ENCODE measurements at places on chromosomes 16 and 17.

DNA sequence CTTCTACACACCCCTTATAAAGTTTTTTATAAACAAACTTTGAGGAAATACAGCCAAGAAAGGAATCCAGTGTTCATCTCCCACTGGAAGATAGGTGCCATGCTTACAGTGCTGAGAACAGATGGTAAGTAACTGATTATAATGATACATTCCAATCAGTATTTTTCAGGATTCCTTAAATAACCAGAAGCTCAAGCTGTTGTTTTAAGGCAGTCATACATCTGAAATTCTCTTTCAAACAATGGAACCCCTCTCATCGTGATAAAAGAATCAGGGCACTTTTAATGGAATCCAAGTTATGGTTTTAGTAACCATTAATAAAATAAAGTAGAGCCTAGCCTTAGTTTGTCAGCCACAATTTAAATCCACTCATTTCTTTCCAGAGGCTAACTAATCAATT is 56.1 kb upstream of the STAC2 start:
- no peak for DNase-seq

DNA sequence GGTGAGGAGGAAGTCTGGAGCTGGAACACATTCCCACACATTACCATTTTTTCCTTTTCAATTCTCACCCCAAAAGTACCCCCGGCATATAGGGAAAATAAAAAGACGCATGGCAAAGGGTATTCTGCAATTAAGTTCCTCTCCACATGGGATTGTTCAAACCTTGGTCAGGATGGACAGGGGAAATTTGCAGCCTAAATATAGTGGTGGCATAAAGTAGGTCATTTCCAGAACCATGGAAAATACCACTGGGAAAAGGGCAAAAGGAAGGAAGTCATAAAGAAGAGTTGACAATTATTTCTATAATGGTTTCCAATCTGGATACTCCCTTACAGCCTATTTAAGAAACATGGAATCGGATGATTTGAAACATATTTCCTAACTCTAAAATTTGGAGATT is 135.8 kb downstream of the STX8 start:
- DNase-seq, result no peak

DNA sequence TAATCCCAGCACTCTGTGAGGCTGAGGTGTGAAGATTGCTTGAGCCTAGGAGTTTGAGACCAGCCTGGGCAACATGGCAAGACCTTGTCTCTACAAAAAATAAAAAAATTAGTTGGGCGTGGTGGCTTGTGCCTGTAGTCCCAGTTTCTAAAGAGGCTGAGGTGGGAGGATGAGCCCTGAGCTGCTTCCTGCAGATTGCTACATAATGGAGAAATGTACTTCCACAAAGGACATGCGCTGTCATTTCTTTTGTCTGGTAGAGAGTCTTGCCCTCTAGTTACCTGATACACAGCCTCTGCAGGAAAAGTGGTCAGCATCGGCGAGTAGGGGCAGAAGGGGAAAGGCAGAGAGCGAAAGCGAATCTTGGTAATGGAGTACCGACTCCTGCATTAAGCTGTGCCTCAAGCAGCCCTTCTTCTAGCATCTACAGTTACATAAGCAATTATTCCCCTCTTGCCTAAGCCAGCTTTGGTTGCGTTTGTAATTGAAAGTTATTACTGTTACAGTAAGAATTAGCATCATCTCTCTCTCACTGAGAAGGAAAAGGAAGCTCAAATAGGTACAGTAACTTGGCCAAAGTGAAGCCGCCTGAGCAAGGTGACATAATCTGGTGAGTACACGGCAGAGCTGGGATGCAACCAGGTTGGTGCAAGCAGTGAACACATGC is 18.5 kb upstream of the GGA2 start:
- no peak for DNase-seq

- DNase-seq, result no peak
Observed at GRCh38 chr17:35912942-35913341, 17.6 kb downstream of the RDM1 start.

GRCh38 chr17:7354262-7354843 is 603 bp upstream of the TMEM95 start:
- DNase-seq, result no peak

- no peak for DNase-seq
Observed at GRCh38 chr16:69095193-69095592, 10.3 kb upstream of the HAS3 start.

- no peak for DNase-seq
Observed at GRCh38 chr17:30848021-30848420, 16.3 kb downstream of the ATAD5 start.

- peak; percentile 13 for DNase-seq
Observed at GRCh38 chr16:30977502-30977901, 7.5 kb upstream of the HSD3B7 start.

- no peak for DNase-seq
Observed at GRCh38 chr17:16622540-16623277, 30.9 kb downstream of the ZNF624 start.

- DNase-seq, result peak; percentile 71
Observed at GRCh38 chr17:17812211-17813054, 24.4 kb downstream of the SREBF1 start.

GRCh38 chr16:11949527-11949926 is 7.7 kb upstream of the NPIPB2 start:
- DNase-seq, result peak; percentile 15

- no peak for DNase-seq
Observed at GRCh38 chr17:77790143-77790829, 168.2 kb upstream of the TNRC6C start.

GRCh38 chr17:63647936-63648335 is 25.7 kb downstream of the MAP3K3 start:
- DNase-seq, result no peak

DNA sequence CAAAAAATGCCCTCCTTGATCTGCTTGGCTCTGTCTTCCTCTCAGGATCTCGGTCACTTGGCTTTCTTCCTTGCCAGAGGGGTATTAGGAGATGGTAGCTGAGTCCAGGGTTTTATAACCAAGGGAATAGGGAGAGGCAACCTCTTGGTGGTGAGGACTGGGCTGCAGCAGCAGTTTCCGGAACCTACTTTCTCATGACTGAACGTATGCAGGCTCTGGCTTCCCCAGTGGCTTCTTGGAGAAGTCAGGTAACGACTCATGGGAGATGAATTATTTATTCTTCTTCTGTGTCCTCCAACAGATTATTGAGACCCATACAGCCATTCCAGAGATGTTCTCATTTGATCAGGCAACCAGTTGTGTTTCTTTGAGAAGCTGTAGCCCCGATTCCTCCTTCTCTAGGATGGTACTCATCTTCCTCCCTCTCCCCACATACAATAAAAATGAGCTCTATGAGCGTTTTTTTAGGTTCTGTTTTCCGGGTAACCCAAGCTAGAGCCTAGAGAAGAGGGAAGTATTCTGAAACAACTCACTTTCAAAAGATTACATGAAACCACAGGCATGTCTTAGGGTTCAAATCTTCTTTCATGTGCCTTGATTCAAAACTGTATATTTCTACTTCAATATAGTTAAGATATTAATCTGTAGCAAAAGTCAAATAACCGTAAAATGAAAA is 22.3 kb upstream of the DHX40 start:
- no peak for DNase-seq

DNA sequence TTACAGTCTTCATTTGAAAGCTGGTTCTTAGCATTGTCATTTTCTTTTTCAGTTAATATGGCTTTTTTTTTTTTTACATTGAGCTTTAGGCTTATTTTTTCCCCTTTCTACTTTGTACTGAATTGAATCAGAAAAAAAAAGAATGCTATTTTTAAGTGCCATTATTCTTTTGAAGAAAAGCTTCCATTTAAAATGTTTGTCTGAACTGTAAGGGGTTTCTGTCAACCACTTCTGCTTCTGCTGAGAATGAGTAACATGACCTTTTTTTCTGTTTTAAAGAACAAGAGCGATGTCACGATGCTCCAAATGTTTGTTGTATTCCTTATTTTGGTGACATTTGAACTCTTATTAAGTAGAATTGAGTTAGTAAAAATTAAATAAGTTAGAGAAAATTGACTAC is 50.0 kb downstream of the MRTFB start:
- DNase-seq, result no peak

GRCh38 chr16:71547168-71547567 is 20.9 kb downstream of the CHST4 start:
- DNase-seq, result no peak

DNA sequence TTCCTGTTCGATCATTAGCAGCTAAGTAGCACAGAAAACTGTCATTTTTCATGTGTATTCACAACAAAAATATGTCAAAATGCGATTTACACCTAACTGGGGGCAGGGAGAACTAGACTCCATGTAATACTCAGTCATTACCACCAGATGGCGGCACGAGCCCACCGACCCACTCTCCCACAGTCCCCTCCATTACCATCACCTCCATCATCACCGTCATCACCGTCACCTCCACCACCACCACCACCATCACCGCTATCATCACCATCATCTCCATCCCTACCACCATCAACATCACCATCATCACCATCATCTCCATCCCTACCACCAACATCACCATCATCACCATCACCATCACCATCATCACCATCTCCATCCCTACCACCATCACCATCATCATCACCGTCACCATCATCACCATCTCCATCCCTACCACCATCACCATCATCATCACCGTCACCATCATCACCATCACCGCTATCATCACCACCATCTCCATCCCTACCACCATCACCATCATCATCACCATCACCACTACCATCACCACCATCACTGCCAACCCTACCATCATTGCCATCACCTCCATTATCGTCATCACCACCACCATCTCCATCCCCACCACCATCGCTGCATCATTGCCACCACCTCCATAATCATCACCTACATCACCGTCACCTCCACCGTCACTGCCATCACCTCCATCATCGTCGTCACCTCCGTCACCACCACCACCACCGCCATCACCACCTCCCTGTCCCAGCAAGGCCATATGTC is 14.4 kb downstream of the NDUFAF8 start:
- peak; percentile 71 for DNase-seq

DNA sequence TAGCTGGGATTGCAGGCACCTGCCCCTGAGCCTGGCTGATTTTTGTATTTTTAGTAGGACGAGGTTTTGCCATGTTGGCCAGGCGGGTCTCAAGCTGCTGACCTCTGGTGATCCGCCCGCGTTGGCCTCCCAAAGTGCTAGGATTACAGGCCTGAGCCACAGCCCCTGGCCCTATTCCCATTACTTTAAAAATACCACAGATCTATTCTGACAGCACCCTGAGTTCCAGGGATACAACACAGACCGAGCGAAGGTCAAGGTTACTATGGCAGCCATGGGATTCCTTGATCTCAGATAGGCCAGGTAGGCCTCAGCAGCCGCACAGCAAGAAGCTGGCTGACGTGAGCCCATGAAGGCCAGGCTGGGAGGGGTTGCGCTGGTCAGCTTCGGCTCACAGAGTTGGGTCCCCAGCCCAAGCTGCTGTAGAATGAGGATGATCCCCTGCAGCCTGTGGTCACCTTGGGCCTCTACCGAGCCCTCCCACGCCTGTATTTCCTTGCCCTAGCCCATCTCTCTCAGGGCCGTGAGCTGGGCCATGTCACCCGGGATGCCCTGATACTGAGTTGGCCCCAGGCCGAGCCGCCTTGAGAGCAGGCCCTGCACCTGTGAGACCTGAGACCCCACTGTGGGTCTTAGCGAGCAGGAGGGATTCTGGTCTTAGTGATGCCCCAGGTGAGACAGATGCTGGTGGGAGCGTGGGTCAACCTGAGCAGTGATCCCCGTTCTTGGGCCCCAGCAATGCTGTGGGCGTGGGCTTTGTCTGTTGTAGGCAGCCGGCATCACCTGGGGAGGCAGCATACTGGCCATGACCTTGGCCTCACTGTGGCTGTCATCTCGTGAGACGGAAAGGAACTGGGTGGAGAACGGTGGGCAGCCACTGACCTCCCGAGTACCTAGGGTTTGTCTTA is 16.9 kb upstream of the RNF213 start:
- DNase-seq, result no peak

DNA sequence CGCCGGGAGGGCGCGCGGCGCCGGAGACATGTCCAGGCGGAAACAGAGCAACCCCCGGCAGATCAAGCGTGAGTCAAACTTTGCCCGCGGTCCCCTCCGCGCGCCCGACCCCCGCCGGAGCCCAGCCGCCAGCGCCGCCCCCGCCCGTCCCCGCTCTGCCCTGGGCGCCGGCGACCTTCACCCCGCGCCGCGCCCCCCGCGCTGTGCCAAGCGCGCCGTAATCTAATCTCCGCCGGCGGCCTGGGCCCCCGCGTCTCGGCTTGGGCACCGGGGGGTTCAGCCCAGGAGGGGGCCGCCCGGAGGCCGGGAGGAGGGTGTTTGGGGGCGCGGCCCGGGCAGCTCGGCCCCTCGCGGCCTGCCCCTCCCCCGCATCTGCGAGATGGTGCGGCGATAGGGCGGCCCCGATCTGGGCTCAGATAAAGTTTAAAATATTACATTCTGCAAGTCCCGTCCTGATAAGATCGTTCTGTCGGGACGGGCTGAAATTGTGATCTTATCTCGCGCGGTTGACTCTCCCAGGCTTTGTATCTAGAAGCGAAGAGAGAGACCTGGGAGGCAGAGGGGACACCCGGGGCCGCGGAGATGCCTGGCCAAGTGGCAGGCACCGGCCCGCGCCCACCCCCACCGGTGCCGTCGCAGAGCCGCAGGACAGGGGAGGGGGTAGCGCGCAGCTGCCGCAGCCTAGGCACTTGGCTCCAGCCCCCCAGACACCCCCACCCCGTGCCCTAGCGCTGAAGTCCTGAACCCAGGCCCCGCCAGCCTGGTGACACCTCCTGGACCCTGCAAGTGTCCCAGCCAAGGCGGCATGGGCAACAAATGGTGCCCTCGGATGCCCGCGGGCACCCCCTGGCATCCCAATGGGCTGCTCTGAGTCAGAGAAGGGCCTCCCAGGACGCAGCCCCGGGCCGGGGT is 787 bp downstream of the ZFPM1 start:
- DNase-seq, result peak; percentile 40

- DNase-seq, result no peak
Observed at GRCh38 chr17:57608369-57609124, 136.6 kb downstream of the CCDC182 start.

DNA sequence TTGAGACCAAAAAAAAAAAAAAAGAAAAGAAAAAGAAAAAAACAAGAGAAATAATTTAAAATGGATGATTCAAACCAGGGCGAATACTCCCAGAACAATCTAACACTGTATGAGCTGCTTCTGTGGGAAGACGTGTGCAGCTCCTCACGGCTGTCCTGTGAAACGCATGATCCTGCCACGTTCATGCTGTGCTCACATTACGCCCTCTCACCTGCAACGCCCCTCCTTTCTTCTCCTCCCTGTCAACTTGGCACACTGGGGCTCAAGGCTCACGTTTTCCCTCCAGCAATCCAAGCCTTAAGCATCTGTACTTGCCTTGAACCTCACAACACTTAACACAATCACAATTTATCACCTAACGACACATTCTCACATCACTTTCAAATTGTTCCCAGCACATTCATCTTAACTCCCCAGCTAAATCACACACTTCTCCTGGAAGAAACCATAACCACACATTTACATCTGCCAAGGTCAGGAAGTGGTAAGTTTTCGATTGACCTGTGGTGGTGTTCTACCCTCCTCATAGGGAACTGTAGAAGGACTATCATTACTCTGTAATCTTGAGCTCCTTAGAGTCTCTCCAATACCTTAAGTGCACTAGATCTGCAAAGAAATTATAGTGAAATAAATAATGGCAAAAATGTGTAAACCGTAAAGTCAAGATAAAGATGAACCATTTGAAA is 29.1 kb downstream of the MBTPS1 start:
- DNase-seq, result no peak
